Uterus (tissue), 4 donors: ENCODE measurements at places on chromosomes 6 and 20.

- no peak for DNase-seq
Observed at GRCh38 chr20:46063652-46064054, 26.1 kb downstream of the NCOA5 start.

GRCh38 chr6:44485601-44486401, 98.3 kb downstream of the CDC5L start:
- DNase-seq, result no peak

- no peak for DNase-seq
Observed at GRCh38 chr6:148348335-148348734, 5.7 kb downstream of the SASH1 start.

DNA sequence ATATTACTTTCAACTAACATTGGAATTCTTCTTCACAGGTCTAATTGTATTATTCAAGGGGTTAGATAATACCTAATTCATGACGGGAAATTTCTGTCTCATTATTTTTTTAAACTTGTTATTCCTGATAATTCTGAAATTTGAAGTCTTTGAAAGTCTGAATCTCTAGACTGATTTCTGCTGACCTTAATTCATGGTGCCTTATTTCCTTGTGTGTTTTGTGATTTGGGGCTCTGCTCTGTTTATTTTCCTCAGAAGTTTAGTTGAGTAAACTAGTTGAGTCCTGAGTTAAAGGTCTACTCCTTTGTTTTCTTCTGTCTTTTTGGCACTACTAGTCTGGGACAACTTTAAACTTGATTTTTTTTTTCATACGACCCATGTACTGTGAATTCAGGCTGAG, 5.9 kb downstream of the DEFB118 start:
- DNase-seq, result no peak

GRCh38 chr20:10924644-10925201, 250.9 kb upstream of the JAG1 start:
- no peak for DNase-seq

DNA sequence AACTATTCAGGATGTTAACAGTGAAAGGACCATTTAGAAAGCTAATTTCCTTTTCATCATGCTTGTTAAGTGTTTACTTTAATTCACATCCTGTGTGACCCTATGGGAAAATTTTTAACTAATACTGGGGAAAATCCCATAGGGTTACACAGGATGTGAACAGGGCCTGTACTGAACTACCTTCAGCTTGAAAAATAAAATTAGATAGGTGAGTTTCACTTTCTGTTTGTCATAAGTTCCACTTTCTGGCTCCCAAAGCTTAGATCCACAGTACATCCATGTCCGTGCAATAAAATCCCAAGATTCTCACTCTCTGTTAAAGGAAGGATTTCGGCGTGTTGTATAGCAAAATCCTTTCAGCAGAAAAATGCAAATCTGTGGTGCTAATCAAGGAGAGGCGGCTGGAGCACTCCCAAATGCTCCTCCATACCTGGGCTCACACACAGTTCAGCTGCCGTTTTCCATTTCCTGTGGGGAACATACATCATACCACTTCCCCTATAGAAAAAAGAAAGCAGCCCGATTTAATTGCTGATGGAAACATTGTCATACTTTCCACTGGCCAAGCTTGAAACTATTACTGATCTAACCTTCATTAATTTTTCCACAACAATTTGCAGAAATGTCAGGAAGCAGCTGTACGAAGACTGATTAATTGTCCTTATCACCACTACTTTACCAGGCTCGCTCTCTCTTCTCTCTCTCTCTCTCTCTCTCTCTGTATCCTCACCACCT, 125.2 kb downstream of the HIVEP2 start:
- DNase-seq, result no peak
